Activated naive CD8-positive, alpha-beta T cell treated with anti-CD3 and anti-CD28 coated beads, Interleukin-2, amount 50 U/mL, for 24 hours (primary cell): ENCODE measurements at places on chromosomes 2 and 18.

DNA sequence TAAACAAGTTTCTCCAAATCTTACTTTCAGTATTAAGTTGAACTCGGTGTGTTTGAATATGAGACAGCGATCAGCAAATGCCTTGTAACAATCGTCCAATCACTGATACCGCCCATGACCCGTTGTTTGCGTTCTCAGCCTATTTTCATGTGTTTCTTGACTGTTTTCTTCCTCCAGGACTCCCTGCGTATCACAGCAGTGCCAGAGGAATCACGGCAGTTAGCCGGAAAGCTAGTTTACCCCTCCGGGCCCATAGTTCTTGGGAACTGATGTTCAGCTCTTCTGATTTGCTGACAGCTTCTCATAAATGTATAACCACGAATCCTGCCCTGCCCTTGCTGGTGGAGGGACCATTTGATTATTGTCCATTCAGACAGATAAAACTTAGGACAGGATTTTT lies 42.2 kb upstream of the TPO start:
- H3K36me3 ChIP-seq = no peaks in the 10 kb centered on the region
- H3K4me3 ChIP-seq = no peak overlapping the region
- no peak for DNase-seq
- peaks cover 2% of the 10 kb centered on the region for H3K27me3 ChIP-seq

- peak; percentile 53 for DNase-seq
- H3K4me3 ChIP-seq = peak overlapping the region; percentile 13
- no peaks in the 10 kb centered on the region for H3K36me3 ChIP-seq
- peaks cover 53% of the 10 kb centered on the region for H3K4me1 ChIP-seq
Observed at GRCh38 chr2:144358979-144359541, 160.9 kb downstream of the ZEB2 start.

- peaks cover 35% of the 10 kb centered on the region for H3K27me3 ChIP-seq
- no peak overlapping the region for H3K4me3 ChIP-seq
- no peaks in the 10 kb centered on the region for H3K36me3 ChIP-seq
- H3K27ac ChIP-seq = no peak overlapping the region
Observed at GRCh38 chr2:238854699-238855229, 6.9 kb downstream of the TWIST2 start.

GRCh38 chr2:205998583-205998982 lies 87.4 kb downstream of the INO80D start:
- peaks cover 17% of the 10 kb centered on the region for H3K36me3 ChIP-seq
- DNase-seq = no peak
- no peak overlapping the region for H3K27ac ChIP-seq

DNA sequence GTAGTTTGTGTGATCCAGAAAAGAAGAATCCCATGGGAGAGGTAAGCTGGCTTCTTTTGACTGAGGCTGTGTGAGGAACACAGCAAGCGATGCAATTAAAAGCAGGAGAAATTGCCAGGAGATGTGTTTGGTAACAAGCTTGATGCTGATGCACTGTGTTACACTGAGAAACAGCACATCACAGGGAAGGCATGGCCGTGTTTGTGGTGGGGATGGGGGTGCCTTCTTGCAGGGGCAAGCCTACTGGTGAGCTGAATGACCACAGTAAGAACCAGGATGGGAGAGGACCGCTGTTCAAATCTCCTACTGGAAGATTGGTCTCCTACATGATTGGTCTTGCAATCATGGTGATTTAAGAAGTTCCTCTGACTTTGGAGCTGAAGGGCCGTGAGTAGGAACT lies 477.7 kb upstream of the HS6ST1 start:
- H3K4me1 ChIP-seq = no peaks in the 10 kb centered on the region
- no peaks in the 10 kb centered on the region for H3K36me3 ChIP-seq
- DNase-seq = no peak
- no peak overlapping the region for H3K27ac ChIP-seq

DNA sequence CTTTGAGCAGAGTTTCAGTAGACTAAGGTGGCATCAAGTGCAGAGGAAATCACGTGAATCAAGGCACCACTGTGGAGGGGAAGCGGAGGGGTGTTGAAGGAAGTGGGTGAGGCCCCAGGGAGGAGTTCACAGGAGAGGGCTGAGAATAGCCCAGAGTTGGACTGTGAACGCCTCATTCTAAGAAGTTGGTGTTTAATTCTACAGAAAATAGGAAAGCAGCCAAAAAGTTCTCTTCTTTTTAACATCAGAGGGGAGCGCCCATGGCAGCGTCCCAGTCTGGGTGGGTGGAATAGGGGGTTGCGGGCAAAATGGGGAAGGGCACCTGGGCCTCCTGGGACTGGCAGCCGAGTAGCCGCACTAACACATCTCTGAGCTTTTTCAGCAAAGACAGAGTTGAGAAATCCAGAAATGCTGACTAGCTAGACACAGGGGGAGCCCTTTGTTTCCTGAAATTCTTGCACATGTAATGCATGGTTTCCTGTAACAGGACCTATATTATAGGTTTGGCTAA lies 97.0 kb downstream of the NEB start:
- H3K27ac ChIP-seq = peak overlapping the region; percentile 86
- H3K36me3 ChIP-seq = peaks cover 4% of the 10 kb centered on the region
- DNase-seq = peak; percentile 57
- H3K4me3 ChIP-seq = peak overlapping the region; percentile 37
